ENCODE measurements at places on chromosomes 12 and 14.

DNA sequence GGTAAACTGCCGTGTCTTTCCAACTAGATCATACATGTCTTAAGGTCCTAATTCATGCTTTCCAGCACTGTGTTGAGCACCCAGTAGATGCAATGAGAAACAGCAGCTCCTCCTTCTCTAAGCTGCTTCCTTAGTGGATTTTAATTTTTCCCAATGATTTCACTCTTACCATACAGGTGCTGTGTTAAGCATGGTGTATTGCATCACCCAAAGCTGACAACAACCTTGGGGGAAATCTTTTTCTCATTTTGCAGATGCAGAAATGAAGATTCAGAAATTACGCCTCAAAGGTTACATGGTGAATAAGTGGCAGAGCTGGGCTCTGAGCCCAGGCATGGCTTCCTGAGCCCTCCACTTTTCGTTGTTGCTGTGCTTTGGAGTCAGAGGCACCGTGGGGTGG, 75.6 kb downstream of the NEDD1 start:
- DNase-seq = no peak

DNA sequence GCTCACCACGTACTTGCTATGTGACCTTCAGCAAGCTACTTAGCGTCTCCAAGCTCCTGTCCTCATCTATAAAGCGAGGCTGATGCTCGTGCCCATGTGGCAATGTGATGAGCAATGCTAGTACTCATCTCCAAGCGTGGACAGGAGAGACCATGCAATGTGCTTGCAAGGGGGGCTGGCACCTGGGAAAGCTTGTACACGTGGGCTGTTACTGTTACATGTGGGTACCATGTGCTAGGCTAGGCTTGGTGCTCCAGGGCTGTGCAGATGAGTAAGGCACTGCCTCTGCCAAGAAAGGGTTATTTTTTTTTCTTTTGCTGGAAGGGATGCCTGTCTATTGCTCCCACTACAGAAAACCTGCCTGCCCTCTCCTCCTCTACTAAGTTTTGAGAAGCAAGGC, 46.6 kb downstream of the TSPAN11 start:
- DNase-seq = no peak

- no peak for DNase-seq
Observed at GRCh38 chr12:78403136-78403535, 461.4 kb upstream of the SYT1 start.

GRCh38 chr12:123499332-123499731, 34.2 kb downstream of the RILPL1 start:
- DNase-seq = no peak

GRCh38 chr14:74049876-74050495, 30.8 kb downstream of the BBOF1 start:
- DNase-seq = no peak
